CD4-positive, alpha-beta T cell treated with Interleukin-17A for 1 hour (primary cell): ENCODE measurements at places on chromosomes 7 and 10.

DNA sequence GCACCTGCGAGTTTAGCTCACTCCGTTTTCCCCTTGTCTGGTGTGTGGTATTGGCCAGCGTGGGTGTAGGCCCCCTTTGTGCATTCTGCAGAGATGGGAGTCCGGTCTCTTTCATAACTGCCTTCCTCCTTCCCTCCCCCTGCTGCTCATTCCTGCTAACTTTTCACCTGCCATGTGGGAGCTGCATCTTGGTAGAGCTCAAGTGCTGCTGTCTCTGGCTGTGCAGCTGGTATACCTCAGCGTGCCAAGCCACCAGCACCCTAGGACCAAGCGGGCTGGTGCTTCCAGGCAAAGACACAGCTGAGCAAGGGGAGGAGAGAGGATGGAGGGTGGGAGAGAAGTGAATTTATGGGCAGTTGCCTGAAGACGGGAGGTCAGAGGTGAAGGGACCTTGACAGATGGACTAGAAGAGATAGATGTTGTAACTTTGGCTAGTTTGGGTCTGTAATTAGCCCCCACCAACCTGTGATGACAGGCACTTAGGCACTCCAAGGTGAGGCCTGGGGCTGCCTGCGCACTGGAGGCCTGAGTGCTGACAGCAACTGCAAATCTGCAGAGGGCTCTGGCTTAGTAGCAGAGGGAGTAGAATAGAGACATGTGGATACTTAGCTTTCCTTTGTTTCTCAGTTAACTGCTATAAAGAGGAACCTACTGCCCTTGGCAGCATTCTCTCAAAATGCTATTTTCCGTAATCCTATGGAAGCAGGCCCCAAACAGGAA, 148.8 kb upstream of the AGK start:
- no peak for DNase-seq

- DNase-seq: no peak
These were observed 166.4 kb downstream of the C7orf25 start for GRCh38 chr7:42745357-42746059.

- DNase-seq: no peak
These were observed 96.0 kb downstream of the GSAP start for GRCh38 chr7:77320137-77320536.

DNA sequence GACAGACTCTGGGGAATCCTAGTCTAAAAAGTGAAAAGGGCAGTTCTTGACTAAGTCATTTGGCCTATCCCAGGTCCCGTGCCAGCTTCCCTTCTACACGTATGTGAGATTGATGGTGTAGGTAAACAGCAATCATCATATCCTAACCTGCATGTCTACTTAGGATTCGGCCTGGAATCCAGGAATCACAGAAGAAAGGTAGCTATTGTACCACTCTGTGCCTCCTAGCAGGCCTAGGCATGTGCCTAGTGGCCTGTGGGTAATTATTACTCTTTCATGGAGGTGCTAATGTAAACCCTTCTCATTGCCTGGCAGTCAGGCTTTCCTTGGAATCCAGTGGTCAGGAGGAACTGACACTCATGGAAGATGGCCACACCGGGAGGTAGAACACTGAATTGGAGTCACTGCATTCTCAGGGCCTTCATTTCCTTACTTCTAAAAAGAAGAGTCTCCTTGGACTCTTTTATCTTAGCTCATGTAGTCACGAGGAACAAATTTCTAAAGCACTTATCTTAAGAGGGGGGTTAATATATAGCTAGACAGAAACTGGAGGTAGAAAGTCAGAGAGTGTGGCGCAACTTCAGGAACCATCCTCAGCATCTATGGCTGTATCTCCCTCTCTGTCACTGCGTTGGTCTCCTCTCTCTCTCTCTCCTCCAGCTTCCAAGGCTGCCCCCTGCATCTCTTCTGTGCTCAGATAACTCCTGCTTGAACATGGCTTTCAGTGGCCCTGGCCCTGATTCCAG, 122.5 kb downstream of the C1GALT1 start:
- no peak for DNase-seq

GRCh38 chr7:97857544-97857943, 14.7 kb downstream of the ASNS start:
- DNase-seq: no peak

DNA sequence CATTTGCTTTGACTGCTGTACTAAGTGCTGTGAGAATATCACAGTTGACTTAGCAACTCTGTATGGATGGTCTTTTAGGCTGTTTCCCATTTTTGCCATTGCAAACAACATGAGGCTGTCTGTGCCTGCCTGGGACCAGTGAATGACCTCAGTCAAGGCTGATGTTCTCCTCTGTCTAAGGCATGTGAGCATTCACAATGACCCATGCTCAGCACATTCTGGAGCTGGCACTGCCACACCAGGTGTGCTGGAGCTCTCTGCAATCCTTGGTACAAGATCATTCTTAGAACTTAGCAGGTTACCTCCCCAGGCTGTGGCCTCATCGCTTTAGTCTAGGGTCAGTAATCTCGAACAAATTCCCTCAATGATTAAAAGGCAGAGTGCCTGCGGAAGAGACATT, 61.9 kb downstream of the SH3PXD2A start:
- no peak for DNase-seq

GRCh38 chr7:30206491-30206890, 71.7 kb downstream of the MTURN start:
- DNase-seq: no peak
